Activated CD4-positive, alpha-beta T cell treated with anti-CD3 and anti-CD28 coated beads for 1 hour (primary cell): ENCODE measurements at places on chromosomes 5 and 9.

- no peak for DNase-seq
These were observed 60.9 kb downstream of the ICE1 start for GRCh38 chr5:5483350-5483749.

- no peak for DNase-seq
These were observed 161.3 kb downstream of the LPAR1 start for GRCh38 chr9:110876929-110877328.

DNA sequence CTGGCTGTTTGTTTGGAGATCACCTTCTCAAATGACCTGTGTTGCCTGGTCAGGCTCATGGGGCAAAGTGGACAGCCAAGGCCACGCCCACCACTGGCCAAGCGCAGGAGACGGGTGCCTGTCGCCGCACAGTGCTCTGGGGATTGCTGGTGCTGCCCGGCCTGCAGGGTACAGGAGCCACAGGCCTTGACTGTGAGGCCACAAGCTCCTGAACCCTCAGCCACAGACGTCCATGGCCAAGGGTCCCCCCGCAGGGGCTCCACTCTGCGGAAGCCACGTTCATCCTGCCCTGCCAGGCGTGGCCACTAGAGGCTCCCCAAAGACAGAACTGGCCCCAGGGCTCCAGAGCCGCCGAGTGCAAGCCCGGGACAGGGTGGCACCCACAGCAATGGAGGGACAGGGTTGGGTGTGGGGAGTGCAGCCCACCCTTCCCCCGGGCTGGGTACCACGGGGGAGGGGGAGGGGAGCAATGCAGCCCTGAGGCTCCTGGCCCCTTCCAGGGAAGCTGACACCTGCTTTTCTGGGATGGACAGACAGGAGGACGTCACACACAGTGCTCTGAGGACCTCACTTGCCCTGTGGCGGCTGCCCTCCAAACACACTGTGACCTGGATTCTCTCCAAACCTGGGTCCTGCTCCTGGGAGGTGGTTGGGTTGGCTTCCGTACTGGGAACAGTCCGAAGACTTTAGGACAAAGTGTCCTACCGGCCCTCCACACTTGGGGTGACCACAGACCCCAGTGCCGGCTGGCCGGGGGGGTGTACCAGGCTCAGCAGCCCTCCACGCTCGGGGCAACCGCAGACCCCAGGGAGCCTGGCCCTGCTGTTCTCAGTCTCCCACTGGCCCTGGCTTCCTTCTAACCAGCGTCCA lies 21.5 kb downstream of the TPPP start:
- DNase-seq, result peak; percentile 58

GRCh38 chr5:108818613-108819272 lies 71.0 kb downstream of the FER start:
- no peak for DNase-seq

GRCh38 chr5:169213479-169213878 lies 87.5 kb downstream of the SLIT3 start:
- no peak for DNase-seq

DNA sequence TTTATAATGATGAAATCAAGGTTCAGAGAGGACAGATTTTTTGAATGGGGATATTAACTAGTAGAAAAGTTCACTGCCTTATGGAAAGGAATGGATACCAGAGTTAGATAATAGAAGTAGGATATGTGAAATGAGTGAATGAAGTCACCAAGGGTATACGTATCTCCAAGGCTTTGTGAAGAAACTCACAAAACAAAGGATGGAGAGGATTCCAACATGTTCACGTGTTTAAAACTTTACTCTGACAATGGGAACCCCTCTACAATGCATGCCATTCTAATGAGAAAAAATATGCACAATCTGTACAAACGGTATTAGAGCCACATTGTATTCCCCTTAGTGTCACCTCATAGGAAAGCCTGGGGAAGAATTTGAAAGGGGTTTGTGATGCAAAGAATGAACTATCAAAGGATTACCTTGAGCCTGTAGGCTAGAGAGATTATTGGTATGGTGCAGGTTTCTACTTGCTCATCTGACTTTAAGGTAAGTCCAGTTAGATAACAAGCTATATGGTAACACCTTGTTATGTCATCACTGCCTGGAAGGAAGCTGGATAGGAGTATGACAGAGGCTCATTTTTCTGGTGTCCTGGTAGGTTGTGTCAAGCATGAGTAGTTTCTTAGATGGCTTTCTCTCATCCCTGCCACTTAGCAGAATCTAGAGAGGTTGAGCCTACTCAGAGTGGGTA lies 250.3 kb upstream of the SEMA6A start:
- DNase-seq, result no peak

DNA sequence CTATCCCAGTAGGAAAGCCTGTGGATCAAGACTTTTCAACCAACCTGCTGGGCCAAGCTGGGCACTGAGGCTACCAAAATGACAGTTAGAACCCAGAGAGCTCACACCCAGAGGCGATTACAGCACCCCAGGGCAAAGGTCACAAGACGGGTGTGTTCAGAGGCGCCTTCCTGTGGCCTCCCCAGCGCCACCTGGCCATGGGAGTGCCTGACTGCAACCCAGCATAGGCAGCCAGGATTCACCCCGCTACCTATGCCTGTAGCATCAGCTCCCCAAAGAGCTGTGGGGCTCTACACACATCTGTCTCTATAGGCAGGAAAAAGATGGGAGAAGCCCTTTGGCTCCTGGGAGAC lies 33.5 kb downstream of the PDGFRB start:
- no peak for DNase-seq

- DNase-seq, result no peak
These were observed 42.0 kb downstream of the VLDLR start for GRCh38 chr9:2663461-2664173.

DNA sequence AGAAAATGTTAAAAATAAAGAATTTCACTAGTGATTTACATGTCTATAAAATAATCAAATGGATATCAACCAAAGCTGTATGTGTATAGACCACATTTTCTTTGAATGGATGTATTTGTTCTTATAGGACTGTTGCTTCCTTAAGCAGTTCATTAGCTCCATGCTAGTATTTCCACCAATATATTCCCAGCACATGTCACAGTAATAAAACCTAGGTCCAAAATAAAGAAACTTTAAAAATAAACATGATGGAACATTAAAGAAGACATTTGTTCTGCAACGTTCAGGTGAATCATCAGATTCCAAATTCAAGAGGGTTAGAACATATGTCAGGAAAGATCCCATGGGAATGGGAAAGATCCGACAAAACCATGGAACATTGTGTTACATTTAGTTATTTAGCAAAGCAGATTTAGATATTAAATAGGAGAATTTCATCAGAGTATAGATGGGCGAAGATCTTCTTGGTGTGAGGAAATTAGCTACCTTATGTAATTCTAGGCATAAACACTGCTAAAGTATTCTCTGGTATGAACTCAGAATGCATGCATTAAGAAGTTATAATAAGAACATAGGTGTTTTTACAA lies 490.7 kb downstream of the CDH18 start:
- DNase-seq, result no peak

GRCh38 chr9:38039090-38039906 lies 29.7 kb downstream of the SHB start:
- DNase-seq, result no peak

GRCh38 chr9:10000669-10001068 lies 612.1 kb downstream of the PTPRD start:
- DNase-seq, result no peak

DNA sequence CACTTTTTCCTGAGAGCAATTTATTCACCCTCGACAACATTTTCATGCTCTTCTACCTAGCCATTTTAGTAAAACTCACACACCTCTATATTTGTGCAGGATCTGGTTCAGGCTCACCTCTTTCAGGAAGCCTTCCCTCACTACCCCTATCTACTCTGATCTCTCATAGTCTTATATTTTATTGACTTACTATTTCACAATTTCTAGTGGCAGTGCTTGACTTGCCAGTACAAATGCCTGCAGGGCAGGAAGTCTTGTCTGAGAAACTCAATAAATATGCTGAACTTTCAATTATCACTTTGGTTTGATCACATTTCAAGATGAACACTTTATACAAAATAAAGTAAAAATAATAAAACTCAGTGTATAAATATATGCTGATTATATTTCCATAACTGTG lies 226.8 kb downstream of the CETN3 start:
- DNase-seq, result no peak

DNA sequence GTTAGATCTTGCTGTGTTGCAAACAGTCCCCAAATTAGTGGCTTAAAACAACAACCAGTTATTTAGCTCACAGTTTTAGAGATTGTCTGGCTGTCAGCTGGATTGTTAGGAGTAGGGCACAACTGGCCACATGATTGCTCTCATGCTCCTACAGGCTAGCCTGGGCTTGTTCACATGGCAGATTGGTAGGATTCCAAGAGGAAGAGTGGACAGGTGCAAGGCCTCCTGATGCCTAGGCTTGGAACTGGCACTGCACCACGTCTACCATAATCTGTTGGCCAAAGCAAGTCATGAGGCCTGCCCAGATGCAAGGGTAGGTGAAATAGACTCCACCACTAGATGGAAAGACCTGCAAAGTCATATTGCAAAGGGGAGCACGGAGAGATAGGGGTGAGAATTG lies 76.4 kb downstream of the ACER2 start:
- no peak for DNase-seq

DNA sequence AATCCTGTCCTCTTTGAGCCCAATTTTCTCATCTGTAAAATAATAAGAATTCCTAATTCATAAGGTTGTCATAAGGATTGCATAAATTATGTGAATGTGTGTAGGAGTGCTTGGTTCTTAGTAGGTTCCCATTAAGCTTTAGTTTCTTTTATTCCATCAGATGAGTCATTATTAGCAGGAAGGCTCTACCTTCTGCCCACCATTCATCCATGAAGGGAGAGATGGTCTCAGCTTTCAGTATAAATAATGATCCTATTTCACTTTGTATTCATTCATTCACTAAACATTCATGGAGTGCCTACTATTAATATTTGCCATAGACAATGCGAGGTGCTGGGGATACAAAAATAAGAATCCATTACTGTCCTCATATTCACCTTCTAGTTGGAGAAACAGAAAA lies 3.0 kb downstream of the CMYA5 start:
- no peak for DNase-seq

GRCh38 chr5:10632110-10632761 lies 68.4 kb downstream of the ANKRD33B start:
- DNase-seq, result no peak

DNA sequence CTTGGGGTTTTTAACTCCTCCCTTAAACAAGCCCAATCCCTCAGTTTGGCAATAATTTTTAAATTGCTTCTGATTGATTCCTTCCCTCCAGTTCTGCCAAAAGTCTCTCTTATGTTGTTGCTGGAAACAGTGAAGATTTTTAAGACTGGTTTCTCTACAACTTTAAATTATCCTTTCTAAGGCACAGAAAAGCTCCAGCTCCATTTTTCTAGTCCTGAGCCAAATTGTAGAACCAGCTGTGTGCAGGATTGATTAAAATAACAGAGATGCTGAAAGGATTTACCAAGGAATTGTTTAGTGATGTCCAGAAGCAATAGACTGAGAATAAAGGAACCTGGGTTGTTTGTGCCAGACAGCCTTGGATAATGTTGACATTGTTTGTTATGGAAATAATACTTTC lies 111.3 kb downstream of the NUDT12 start:
- DNase-seq, result no peak

- DNase-seq, result no peak
These were observed 271.1 kb upstream of the MVB12B start for GRCh38 chr9:126055381-126055985.

DNA sequence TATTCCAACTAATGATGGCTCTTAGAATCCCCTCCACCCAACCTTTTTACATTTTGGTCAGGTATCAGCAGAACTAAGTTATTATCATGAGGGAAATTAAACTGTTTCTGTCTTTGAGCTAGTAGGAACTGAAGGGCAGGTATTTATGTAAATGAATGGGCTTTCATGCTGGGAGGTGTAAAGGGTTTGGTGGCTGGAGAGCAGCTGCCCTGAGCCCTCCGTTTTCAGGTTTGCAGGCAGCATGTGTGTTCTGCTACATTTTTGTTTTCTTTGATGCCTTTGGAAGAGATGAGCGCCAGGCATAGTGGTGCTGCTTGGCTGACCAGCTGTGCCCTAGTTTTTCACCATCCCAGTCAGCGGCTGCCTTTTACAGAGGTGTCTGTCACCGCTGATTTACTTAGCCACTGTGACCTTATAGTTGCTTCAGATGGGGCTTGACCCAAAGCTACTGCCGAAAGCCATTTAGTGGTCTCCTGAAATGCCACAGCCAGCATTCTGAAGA lies 231.9 kb downstream of the MAST4 start:
- DNase-seq, result no peak

DNA sequence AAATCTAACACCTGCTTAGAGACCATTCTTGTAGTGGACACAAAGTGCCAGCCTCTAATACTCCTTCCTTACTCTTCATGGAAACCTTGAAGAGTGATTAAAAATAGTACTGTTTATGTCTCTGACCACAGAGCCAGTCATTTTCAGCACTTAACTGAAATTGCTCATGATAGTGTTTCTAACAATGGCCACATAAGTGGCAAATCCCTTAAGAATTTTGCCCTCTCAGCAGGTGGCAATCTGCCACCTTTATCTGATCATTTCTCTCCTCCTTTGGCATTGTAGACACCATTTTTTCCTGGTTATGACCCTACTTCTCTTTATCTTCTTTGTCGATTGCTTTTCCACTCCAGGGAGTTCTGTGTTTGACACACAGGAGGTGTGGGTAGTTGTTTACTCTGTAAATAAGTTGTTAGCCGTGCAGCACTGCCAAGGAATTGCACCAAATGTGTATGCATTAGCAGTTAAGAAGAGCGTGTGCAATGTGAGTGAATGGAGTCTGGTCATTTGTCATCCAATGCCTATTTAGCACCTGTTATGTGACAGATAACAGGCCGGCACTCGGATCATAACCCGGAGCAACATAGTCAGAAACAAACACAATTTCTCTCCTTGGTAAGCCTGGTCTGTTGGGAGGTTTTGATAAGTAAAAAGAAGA lies 36.8 kb upstream of the STARD4 start:
- no peak for DNase-seq

GRCh38 chr5:79416499-79416898 lies 97.4 kb downstream of the HOMER1 start:
- DNase-seq, result no peak

DNA sequence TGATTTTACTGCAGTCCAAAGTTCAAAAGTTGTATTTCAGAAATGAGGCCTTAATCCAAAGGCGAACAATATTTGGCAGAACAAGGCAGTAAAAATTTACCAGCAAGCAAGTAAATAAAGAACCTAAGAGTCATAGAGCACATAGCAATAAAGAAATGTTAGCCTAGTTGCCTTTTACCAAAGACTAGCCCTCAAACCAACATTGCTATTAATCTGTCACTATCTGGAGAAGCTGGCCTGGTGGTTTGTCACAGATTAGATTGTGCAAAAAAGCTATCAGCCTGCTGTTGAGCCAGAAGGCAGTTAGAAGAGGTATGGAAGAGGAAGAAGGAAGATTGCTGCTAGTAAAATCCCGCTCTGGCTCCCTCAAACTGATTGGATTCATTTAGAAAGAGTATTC lies 304.7 kb upstream of the KLF4 start:
- no peak for DNase-seq

- DNase-seq, result no peak
These were observed 234.1 kb downstream of the ADGRV1 start for GRCh38 chr5:90792725-90793124.

GRCh38 chr9:129934041-129934591 lies 98.9 kb downstream of the USP20 start:
- no peak for DNase-seq

- DNase-seq, result no peak
These were observed 179.5 kb downstream of the YTHDC2 start for GRCh38 chr5:113692891-113693457.
